Right ventricle myocardium inferior (tissue), 1 donor: ENCODE measurements at places on chromosomes 1 and 21.

DNA sequence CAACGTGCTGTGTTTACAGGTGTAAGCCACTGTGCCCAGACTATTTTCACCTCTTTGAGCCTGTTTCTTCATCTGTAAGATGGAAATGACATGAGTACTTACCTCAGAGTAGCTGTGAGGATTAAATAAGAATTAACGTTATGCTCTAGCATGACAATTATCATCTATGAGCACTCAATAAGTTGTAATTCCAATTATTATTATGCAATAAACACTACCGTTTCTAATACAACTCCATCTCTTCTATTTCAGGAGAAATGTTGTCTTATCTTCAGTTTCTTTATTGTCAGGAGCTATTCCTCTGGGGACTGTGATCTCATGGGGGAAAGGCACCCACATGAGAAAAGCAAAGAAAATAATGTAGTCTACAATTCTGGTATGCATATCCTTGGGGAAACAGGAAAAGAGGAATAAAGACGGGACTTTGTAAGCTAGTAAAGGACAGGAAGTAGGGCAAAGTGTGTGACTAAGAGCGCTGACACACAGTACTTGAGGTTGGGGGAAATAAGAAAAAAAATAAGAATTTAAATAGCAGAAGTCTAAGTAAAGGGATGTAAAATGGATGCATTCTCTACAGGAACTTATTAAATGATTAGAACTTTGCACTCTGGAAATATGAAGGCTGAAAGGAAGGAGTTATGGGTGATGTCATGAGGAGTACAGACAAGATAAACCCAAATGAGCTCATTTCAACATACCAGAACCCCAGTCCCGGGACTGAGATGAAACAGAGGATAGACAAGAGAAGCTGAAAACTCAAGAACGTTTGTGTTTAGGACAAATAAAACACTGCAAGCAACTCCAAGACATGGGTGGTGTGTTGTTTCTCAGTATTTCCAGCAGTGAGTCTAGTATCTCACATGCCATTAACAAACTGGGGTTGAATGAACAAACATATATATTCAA lies 9.8 kb downstream of the PHC2 start:
- no peak for DNase-seq

DNA sequence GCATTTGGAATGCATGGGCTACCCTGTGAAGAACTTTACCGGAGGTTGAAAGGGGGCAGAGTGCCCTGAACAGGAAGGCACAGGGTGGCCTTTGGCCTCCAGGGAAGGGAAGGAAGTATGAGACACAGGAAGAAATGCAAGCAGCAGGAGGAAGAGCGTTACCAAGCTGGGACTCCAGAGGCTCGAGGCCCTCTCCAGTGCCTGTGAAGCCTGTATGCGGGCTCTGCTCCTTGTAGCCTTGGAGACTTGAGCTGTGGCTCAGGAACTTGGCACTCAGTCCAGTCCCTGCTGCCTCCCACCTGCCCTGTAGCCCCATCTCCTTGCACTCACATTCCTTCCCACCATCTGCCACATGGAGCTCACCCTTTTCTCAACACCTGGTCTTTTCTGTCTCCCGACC lies 33.5 kb upstream of the RNF19B start:
- DNase-seq = peak; percentile 68

- DNase-seq = no peak
These were observed 123.2 kb downstream of the CASZ1 start for GRCh38 chr1:10673109-10673711.

- DNase-seq = no peak
These were observed 35.2 kb downstream of the KANK4 start for GRCh38 chr1:62283986-62284385.

GRCh38 chr1:234330843-234331215 lies 42.4 kb upstream of the COA6 start:
- no peak for DNase-seq

- peak; percentile 43 for DNase-seq
These were observed 25.0 kb downstream of the EPHA2 start for GRCh38 chr1:16130827-16131226.

DNA sequence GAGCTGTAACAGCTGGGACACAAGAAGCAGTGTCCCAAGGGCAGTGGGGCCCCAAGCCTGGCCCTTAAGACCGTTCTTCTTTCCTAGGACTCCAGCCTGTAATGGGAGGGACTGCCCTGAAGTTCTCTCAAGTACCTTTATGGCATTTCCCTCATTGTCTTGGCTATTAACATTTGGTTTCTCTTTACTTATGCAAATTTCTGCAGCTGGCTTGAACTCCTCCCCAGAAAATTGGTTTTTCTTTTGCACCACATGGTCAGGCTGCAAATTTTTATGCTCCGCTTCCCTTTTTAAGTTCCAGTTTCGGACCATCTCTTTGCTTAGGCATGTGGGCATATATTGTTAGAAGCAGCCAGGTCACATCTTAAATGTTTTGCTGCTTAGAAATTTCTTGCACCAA lies 3.1 kb upstream of the MROH9 start:
- no peak for DNase-seq

- no peak for DNase-seq
These were observed 16.8 kb downstream of the ERRFI1 start for GRCh38 chr1:8009043-8010002.

DNA sequence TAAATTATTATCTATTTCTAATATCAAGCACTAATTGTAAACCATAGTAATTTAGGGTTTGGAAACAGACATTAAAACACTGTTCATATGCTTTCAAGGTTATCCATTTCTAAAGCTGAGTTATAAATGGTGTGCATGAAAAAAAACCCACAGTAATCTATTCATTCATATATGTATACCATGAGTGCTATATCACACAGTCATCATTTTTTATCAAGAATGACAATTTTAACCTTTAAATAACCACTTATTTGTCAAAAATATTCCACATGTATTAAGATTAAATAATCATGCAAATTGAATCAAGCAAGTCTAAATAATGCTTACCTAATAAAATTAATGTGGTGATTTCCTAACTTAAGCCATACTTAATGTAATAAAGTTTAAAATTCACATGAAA lies 6.0 kb downstream of the ZSWIM5 start:
- no peak for DNase-seq

DNA sequence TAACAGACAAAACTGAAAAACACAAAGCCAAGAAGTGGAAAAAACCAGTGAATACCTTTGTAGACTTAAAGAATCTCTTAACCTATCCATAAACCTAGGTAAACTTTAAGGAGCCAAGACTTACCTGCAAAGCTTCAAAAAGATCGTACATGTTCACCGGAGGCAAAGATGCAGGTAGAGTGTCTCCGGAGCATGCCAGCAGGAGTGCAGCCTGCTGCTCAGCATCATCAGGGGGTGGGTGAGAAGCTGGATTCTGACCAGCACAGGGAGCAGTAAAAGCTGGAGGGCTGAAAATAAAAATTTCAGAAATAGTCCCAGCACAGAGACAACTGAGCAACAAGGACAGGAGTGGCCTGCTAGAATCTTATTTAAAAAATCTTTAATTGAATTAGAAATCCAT lies 18.1 kb downstream of the TADA1 start:
- no peak for DNase-seq

DNA sequence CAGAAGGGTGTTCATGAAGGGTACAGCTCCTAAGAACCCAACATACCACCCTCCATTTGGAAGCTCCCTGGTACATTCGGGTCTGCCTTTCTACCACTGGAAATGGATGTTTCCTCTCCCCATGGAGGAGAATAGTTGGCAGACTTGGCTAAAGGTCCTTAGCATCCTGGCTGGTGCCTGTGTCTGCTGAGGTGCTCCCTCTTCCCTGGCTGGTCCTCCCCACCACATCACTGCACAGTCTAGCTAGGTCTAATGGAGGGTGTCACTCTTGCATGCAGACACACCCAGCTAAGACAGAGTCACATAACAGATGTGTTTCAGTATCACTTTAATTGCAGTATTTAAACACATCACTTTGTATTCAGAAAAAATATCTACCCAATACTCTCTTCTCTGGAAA lies 24.7 kb downstream of the CD34 start:
- no peak for DNase-seq
